ENCODE measurements at places on chromosomes 16 and 17.

DNA sequence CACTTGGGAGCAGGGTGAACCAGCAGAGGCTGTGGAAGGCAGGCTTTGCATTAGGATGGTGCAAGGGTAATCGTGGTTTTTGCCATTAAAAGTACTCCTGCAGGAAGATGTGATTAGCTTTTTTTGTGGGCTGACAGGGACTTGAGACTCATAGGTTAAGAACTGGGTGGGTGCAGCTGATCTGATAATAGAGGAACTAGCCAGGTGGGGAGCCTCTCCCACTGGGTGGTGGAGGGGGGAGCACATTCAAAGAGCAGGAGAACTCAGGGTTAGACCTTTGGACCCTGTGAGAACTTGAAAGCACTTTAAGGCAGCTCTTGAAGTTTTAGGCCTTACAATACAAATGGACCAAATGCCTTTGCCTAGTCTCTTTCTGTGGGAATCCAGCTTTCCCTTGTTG lies 32.4 kb downstream of the CCL4 start:
- DNase-seq: no peak

- DNase-seq: no peak
Observed at GRCh38 chr16:17321824-17322223, 148.9 kb downstream of the XYLT1 start.

DNA sequence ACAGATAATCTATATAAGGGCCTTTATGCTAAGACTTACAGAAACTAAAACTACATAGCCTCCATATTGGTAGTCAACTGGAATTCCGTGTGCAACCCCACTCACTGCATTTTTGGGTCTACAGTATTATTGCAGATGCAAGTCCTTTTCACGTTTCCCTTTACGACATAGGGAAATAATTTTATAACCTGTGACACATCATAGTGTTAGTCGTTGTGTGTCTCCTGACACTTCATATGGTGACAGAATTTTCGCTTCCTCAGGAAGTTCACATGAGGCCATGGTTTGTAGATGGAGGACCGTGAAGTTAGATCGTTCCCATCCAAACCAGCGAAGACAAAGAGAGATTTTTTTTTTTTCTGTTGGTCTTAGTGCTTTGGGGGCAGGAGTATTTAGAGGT lies 15.7 kb upstream of the MRC2 start:
- no peak for DNase-seq

DNA sequence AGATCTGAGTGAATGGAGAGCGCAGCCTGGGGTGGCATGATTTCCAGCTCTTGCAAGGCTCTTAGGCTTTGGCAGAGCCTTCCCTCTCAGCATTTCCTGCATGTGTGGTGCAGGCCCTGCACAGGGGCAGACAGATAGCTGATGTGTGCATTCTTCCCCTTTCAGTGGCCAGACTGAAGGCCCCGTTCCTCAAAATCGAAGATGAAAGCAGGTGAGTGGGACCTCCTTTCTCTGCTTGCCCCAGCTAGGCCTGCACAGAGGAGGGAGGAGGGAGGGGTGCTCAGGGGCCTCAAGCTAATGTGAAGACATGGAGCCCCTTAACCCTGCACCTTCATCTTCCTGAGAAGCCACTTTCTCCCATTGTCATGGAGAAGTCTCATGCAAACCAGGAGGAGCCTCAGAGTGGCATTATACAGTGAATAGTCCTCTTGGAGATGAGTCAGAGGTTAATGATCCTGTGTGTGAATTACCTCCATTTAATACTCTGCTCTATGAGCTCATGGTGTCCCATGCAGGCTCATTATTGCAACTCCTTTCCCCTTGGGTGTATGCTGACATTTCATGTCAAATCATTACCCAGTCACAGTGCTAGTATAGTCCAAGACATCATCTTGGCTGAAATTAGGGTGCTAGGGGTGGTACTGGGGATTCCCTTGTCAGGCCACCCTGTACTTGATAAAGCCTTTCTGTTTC lies 20.4 kb upstream of the ADAM11 start:
- DNase-seq: no peak

DNA sequence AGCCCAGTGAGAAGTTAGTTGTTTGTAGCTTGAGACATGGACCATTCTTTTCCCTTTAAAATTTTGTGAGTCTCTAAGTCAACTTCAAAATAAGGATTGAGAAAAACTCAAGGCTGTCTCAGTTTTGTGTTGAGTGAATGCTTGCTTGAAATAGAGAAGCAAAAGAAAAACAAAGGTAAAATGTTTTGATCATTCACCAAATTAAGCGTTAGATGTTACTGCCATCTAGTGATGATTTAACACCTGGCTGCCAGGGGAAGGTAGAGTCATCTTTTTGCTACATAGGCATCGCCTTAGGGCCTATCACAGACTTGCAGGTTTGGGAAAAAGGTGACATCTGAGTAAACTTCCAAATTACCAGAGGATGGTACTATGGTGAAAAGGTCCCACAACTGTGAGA lies 74.4 kb downstream of the PCTP start:
- no peak for DNase-seq

DNA sequence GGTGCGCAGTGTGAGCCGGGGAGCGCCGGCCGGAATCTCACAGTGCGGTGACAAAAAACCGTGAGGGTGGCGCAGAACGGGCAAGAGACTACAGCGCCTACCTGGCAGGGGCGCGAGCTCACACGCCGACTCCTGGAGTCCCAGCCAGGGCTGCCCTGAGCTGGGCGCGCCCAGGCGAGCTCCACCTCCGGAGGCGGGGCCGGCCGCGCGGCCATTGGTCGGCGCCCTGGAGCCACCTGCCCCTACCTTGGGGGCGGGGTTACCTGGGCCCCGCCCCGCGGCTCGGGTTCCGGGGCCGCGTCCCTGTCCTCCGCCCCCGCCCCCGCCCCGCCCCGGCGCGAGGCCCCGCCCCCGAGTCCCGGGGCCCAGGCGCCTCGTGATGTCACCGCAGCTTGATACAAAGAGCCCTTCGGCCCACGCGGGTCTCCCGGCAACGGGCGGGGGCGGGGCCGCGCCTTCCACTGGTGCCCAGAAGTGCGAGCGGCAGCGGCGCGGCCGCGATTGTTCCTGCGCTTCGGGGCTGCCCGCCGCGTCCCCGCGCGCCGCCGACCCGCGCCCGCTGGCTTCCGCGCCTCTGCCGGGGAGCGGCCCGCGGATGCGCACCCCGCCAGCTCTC lies 96.3 kb downstream of the RAB11FIP4 start:
- peak; percentile 96 for DNase-seq

GRCh38 chr17:75595284-75595919 lies 7.8 kb downstream of the MYO15B start:
- DNase-seq: no peak

GRCh38 chr17:81854974-81855774 lies 5.2 kb downstream of the P4HB start:
- DNase-seq: no peak

DNA sequence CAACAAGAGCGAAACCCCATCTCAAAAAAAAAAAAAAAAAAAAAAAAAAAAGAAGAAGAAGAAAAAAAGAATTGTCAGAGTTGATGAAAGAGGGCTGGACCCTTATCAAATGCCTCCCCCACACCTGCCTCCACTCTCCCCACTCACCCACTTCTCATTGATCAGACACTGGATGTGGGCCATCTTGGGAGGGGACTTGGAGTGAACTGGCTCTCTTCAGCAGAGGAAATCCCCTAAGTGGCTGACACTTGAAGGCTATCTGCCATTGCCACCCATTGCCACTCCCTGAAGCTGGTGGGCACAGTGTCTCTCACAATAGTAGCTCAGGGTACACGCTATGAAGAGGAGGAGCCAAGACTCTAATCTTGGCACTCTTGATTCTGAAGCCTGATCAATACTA lies 1.6 kb downstream of the ITGA2B start:
- DNase-seq: no peak

DNA sequence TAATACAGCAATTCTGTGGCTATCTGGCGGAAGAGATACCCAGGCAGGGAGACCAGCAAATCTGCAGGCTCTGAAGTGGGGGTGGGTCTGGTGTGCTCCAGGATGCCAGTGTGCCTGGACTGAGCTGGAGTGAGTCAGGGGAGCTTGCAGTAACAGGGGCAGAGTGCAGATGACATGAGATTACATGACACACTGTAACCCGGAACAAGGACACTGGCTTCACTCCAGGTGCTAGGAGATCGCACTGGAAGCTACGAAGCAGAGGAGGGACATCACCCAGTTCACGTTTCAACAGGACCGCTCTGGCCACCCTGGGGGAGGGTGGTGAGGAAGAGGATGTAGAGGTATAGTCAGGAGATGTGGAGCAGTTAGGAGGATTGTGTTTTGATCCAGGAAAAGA lies 475.6 kb downstream of the CDH13 start:
- no peak for DNase-seq

DNA sequence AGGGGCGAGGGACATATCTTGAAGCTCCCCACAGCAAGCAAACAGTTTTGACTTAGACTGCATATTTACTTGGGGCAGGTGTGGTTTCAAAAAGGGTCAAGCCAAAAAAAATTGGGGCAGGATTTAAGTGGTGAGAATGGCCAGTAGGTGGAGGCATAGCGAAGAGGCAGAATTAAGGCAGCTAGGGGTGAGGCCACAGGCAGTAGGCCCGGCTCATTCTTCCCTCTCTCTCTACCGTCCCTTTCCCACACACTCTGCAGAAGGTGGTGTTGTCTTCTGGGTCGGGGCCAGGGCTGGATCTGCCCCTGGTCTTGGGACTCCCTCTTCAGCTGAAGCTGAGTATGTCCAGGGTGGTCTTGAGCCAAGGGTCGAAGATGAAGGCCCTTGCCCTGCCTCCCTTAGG lies 2.6 kb downstream of the SHBG start:
- DNase-seq: no peak

DNA sequence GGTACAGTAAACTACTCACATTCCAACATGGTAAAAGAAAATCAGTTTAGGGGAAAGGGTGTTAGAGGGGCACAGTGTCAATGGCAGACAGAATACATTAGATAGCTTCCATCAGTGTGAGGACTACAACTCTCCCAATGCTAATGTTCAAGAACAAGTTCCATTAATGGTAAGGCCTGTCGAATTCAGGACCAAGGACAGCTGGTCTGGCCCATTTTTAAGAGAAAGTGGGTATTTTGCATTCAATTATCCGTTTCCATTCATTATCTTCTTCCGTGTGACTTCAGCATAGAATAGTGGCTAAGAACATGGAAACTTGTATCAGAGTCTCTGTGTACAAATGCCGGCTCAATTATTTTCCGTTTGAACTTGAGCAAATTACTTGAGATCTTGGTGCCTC lies 98.4 kb downstream of the XYLT1 start:
- DNase-seq: no peak

DNA sequence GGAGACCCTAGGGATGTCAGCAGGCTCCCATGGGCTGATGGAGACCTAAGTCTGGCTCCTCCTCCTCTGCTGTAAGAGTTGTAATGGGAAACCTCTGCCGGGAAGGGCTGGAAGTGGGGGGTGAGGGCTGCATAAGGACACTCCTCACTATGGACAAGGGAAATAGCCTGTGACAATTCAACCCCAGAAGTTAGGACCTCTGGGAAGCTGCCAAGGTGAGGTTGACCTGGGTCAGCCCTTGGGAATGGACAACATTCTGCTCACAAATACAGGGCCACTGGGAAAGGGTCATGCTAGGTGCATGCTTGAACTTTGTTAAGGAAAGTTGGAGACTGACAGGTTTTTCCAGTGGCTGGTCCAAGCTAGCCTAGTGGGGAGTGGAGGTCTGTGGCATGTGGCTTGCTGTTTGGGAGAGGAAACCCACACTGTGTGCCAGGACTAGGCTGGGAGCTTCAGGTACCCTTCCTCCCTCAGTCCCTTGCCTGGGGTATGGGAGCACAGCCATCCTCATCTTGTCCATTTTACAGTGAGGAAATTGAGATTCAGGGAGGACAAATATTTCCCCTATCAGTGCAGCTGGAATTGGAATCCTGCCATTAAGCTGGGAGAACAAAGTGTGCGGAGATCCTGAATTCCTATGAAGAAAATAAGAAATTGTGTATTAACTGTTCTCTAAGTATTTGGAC lies 190.4 kb downstream of the SALL1 start:
- DNase-seq: no peak
